ENCODE measurements at places on chromosomes 4 and X.

- DNase-seq: no peak
These were observed 182.2 kb downstream of the BMPR1B start for GRCh38 chr4:94939791-94940519.

GRCh38 chrX:66046612-66047235 lies 6.8 kb upstream of the VSIG4 start:
- no peak for DNase-seq

DNA sequence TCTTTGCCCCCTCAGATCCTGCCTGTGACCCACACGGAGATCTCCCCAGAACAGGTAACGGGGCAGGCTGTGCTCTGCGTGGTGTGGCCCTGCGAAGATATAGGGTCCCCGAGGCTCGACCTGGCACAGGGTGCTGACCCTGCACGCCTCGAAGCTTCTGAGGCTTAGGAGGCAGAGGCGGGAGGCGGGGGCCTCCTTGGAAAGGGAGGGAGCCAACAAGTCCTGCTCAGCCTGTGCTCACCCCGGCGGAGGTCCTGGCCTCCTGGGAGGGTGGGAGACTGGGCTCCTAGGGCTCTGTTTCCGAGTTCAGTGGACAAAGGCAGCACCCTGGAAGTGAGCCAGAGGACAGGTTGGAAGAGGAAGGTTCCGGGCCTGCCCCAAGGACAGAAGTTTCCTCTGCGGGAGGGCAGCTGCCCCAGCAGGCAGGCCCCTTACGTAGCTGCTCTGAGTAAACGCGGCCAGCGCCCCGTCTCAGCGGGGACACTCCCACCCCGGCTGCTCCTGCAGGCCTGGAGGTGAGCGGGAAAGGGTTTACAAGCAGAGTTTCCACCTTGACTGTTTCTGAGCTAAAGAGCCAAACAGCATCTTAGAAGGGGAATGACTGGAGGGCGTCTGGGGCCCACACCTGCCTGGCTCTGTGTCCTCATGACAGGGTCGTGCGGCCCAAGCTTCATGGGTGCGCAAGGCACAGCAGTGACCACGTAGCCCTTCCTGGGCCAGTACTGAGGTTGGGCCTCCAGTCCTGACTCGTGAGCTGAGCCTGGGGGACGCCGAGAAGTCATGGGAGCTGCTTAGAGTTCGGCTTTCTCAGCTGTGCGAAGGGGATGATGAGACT lies 16.1 kb downstream of the TMEM175 start:
- no peak for DNase-seq

DNA sequence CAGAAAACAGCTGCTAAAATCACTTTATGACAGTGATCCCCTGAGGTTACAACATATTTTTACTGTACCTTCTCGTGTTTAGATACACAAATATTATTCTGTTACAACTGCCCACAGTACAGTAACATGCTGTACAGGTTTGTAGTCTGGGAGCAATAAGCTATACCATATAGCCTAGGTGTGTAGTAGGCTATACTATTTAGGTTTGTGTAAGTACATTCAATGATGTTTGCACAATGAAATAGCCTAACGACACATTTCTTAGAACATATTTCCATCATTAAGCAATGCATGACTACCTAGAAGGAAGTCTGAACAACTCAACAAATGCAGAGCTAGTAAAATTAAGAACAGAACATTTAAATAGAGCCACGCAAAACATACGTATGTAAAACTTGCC lies 112.7 kb downstream of the ZAR1 start:
- DNase-seq: no peak

Data from skeletal muscle cell (primary cell).